ENCODE measurements at places on chromosomes 1 and 21.

DNA sequence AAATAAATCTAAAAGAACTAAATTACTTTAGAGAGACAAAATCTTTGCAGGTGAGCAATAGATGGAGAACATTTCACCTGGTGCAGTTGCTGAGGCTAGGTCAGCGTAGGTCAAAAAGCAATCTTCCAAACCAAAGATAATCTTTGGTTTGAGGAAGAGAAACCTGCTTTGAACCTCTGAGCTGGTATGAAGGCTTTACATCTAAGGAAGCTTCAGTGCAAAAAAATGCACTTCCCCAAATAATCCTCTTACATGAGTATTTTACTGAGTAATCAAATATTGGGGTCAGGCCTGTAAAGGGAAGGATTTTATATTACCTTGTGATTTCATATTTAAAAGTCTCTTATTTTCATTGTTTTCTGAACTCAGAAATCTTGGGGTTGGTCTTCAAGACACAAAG, 223.6 kb downstream of the SRGAP2C start:
- DNase-seq: no peak

GRCh38 chr1:190168893-190169280, 308.8 kb downstream of the BRINP3 start:
- DNase-seq: no peak

GRCh38 chr1:4421986-4422385, 232.4 kb upstream of the AJAP1 start:
- DNase-seq: no peak

GRCh38 chr1:160981584-160982411, 27.2 kb upstream of the ITLN2 start:
- DNase-seq: no peak

DNA sequence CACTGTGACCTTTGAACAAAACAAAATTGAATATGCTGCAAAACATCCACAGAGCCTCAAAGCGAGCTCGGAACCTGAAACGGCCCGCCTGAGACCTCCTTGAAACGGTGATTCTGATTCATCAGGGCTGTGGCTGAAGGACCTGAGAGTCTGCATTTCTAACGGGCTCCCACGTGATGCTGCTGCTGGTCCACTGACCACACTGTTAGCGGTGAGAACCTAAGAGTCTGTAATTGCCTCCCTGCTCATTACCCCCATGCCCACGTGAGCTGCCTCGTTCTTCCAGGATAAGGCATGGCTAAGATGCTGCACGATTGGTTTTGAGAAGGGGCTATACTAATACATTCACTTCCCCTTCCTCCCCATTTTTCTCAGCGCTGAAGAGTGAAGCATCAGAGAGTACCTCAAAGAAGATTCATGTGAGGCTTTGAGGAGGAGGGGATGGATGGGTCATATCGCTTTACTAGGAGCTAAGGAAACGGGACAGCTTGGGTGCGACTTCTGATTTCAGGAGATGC, 9.7 kb downstream of the TLR5 start:
- no peak for DNase-seq

DNA sequence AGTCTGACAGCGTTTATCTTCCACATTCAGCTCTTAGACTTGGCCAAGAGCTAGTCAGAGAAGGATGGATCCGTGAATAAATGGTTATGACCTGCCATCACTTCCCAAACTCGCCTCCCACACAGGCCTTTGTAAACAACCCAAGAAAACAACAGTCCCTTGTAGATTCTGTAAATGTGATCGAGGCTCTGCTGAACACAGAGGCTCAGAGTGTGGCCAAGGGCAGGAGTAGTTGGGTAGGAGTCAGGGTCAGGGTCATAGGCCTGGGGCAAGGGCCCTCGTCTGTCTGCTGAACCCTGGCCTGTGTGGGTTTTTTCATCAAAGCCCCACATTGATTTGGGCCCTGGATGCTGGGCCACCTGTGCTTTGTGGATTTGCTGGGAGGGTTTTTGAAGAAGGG, 32.7 kb downstream of the NCMAP start:
- DNase-seq: no peak

DNA sequence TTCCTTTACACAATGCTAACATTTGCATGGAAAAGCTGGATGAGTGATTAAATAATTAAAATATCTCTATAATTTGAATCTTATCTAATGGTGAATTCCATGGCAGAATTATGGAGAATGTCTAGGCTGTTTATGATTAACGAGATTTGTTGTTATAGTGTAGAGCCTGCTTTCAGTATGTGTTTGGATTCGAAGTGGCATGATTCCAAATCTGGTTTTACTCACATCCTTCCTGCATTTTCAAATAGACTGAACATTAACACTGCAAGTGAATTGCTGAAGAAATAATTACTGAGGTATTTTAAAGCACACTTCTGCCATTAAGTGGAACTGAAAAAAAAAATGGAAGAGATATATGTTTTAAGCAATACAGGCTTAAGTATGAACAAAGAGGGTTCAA, 5.1 kb upstream of the NEK7 start:
- DNase-seq: no peak

DNA sequence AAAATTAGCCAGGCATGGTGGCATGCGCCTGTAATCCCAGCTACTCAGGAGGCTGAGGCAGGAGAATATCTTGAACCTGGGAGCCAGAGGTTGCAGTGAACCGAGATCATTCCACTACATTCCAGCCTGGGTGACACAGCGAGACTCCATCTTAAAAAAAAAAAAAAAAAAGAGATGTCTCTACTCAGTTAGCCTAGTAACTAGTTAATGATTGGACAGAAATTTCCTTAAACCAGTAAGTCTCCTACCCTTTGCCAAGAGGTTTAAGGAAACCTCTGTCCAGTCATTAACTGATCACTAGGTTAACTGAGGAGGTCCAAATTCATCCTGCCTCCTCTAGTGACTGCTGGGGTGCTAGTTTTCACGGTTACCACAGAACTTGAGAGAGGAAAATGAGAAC, 143.9 kb upstream of the UBE2U start:
- DNase-seq: no peak

- peak; percentile 3 for DNase-seq
Measured at GRCh38 chr1:184075055-184076029, 23.8 kb downstream of the TSEN15 start.

- DNase-seq: peak; percentile 67
Measured at GRCh38 chr1:63674865-63675419, 81.7 kb downstream of the PGM1 start.

GRCh38 chr1:93471911-93472310, 24.0 kb downstream of the FNBP1L start:
- peak; percentile 43 for DNase-seq

DNA sequence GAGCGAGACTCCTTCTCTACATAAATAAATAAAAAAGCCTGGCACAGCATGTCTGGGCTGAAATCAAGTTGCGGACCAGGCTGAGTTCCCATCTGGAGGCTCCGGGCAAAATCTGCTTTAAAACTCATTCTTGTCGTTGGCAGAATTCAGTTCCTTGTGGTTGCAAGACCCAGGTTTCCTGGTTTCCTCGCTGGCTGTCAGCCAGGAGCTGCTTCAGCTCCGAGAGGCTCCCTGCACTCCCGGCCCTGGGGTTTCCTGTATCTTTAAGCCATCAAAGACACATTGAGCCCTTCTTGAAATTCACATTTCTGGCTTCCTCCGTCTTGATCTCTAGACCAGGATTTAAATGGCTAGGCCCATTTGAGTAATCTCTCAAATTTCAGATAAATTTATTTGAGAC, 20.6 kb upstream of the SCCPDH start:
- DNase-seq: no peak

DNA sequence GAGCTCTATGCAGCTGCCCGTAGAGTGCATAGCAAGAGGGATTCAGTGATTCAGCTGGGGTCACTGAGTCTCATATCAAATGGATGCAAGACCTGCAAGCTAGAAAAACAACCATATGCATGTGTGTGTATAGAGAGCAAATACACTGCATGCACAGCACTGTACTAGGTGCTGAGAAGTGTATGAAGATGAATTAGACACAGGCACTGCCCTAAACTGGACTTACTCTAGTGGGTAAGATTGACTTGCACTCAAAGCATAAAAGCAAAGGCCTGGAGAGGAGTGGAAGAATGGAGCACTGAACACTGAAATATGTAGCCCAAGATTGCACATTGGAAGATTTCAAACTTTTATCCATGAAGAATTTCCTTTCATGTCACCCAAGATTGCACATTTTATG, 5.5 kb upstream of the GBP1 start:
- DNase-seq: no peak

- DNase-seq: no peak
Measured at GRCh38 chr21:42022906-42023305, 12.7 kb upstream of the ZBTB21 start.

DNA sequence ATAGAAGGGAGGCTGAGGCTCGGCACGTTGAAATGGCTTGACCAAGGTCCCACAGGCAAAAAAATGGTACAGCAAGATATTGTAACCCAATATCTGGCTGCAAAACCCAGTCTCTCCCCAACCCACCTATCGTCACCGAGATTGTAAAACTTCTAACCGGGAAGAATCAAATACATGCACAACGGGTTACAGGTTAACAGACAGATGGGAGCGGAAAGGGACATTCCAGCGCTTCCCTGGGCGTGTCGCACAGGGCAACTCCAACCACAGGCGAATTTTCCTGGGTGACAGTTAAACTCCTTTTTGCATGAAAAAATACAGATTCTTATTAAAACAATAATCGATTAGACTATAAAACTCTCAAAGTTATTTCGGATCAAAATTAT, 31.8 kb upstream of the JUN start:
- DNase-seq: no peak

GRCh38 chr1:154736841-154737240, 128.9 kb upstream of the ADAR start:
- DNase-seq: no peak

DNA sequence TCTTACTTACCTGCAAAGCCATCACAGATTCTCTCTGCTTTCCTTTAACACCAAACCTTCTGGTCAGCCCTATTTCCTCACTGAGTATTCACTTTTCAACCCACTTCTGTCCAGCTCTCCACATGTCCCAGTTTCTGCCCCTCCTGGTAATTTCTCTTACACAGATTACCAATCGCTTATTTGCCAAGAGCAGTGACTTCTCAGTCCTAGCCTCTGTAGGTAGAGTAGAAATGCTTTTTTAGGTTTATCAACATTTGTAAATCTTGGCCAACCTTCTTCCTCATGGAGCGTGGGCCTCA, 33.6 kb upstream of the LRRC8C start:
- no peak for DNase-seq

DNA sequence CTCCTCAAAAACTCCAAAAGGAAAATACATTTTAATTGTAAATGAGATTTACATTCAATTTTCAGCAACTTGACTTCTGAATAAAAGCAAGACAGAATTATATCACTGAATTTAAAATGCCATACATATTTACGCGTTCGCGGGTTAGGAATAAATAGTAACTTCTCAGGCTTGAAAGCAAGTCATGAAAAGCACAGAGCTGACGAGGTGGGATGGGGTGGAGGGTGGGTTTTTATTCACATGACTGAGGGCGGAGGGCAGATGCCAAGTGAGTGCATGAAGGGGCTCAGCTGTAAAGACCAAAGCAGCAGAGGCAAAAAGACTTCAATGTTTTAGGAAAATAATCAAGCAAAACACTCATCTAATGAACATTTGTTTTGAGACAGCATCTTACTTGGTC, 5.7 kb downstream of the CEP104 start:
- DNase-seq: no peak

DNA sequence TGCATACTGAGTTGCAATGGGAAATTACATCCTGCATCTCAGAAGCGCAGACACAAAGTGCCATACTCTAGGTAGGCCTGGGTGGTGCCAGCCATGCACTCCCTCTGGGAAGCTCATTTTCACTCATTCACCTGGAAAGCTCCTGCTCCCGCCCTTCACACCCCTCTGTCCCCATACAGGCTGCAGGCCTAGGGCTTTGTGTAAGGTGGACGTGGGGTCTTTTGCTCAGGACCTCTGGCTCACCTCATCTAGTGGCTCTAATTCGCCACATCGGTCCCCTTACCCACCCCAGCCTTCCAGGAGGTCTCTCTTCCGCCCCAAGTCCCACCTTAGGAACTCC, 751 bp downstream of the MRPS15 start:
- no peak for DNase-seq

DNA sequence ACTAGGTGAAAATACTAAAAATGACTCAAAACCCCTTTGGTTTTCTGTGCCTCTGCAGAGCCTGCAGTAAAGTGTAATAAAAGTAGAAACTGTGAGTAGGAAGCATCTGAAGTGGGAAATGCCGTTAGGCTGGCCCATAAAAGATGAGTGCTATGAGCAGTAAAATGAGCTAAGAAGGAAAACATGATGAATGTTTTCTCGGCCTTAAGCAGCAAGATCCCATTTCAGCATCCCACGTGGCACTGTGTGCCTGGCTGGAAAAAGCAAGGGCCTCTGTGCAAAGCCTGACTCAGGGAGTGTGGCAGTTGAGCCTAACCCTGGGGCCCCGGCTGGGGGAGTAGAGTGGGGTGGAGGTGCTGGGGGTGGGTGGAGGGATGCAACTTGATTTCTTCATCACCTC, 109.5 kb downstream of the TBX15 start:
- no peak for DNase-seq

DNA sequence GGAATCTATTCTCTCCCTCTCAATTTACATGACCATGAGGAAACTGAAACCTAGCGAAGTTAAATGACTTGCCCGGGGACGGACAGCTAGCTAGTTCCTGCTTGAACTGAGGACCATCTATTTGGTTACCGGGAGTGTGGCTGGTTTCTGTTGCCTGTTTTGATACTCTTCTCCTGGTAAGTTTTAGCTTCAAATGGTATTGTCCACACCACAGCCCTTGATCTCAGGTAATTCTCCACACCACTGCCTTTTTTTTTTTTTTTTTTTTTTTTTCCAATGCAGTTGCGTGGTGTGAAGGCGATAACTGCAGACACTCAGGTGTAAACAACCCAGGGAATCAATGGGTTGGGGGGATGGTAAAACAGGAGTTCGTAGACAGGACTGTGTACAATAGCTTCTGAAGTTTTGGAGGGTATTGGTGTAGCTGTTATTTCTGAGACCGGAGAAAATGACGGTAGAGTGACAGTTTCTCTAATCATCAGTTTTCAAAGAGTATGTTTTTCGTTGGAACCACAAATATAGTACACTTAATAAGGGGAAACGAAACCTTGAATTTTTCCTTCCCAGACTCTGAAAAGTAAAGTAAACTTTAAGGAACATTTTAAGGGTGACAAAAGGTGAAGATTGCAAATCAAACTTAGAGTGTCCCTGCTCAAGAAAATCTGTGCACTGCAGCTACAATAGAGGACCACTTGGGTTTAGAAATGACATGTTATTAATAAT, 125.3 kb upstream of the CACYBP start:
- DNase-seq: peak; percentile 13

- no peak for DNase-seq
Measured at GRCh38 chr1:68210027-68210426, 22.3 kb downstream of the WLS start.

GRCh38 chr1:241464985-241465384, 54.6 kb downstream of the FH start:
- no peak for DNase-seq

- DNase-seq: no peak
Measured at GRCh38 chr1:145689922-145690321, 17.2 kb downstream of the PDZK1 start.

Data from NCI-H2029 treated with DMSO at 0.1 percent for 48 hours (cell line).